ENCODE measurements at places on chromosomes 1 and 21.

DNA sequence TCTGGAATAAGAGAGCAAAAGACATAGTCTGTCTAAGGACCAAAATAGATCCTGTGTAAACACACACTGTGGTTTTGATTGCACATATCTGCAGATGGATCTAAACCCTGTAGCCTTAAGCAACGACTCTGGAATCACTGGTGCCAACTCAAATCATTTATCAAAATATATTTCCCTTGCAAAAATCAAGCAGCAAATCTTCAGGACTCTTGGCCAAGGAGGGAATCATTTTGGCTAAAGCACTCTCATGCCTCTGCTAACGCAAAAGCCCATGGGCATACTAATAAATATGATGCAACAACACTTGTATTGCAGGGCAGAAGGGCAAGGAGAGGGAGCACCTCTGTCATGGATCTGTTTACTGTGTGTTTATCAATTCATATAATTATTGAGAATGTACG lies 155.4 kb upstream of the DUSP10 start:
- no peak for DNase-seq

DNA sequence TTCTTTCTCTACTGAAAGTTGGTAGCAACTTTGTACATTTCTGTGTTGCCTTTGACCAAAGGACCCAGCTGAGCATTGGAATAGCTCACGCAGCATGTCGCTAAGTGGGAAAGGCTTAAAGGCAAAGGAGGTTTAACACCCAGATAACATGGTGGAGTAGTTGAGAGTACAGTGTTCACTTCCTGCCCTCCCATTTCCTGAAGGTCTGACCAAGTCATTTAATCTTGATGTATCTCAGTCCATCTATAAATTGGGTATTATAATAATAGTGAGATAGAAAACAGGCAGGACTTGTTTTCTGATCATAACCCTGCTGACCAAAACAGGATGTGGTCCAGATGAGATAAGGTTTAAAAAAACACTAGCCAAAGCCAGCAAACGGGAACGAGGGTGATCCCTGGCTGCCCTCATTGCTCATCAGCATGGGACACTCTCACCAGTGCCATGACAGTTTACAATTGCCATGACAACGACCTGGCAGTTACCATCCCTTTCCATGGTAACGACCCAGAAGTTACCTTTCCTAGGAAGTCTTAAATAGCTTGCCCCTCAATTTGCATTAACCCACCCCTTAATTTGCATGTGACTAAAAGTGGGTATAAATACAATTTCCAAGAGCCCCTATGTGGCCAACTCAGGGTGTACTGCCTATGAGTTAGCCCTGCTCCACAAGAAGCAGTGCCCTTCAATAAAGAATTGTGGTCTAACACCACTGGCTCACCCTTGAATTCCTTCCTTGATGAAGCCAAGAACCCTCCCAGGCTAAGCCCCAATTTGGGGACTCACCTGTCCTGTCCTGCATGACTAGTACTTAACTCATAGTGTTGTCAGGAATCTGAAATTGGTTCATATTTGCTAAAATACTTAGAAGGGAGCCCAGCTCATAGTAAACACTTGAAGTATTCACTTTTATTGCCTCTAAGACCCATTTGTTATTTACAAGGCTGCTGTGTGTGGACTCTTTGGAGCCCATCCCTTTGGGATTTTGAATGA lies 28.4 kb upstream of the FHAD1 start:
- no peak for DNase-seq

DNA sequence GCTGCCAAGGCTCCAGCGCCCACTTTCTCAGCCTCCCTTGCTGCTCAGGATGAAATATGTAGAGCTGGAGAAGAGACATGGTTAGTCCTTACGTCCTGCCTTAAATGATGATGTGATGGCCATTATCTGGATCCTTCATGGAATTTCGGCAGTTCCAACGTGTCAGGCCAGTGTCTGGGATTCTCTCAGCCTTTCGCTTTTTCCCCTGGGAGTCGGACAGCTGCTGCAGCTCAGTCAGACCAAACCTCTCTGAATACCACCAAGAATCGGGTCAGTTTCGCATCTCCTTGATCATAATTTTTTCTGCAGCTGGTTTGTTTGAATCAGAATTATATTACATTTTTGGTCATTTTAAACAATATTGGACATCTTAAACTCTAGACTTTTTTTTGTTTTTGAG lies 22.3 kb upstream of the KLHDC8A start:
- DNase-seq = no peak

- DNase-seq = no peak
These were observed 16.2 kb downstream of the RHOU start for GRCh38 chr1:228751360-228752098.

DNA sequence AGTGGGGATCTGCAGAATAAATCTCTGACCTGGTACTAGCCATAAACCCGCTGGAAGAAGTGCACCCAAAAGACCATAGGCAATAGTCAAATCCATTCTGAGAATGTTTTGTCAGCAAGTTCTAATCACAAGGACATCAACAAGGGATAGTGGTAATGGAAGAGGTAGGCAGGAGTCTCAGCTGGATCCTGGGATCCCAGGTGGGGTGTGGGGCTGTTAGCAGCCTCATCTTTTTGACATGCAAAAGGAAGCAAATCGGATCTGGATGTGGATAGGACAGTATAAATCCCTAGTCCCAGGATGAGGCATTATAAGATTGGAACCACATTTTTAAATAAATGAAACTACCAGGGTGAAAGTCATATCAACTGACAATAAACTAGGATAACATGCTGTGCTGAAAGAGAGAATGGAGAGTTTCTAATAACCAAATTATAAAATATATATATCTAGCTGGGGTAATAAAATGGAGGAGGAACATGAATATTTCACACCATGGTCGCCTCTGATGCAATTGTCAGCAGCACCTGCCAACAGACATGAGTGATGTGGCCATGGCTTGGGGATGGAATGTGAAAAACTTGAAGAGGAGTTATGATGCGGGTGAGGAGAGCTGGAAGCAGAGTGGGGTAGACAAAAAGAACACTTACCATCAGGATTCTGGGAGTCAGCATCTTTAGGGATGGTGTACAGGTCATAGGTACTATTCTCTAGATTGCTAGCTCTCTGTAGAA lies 23.7 kb upstream of the PEX19 start:
- DNase-seq = no peak

- DNase-seq = no peak
These were observed 30.5 kb upstream of the COA6 start for GRCh38 chr1:234342774-234343173.

DNA sequence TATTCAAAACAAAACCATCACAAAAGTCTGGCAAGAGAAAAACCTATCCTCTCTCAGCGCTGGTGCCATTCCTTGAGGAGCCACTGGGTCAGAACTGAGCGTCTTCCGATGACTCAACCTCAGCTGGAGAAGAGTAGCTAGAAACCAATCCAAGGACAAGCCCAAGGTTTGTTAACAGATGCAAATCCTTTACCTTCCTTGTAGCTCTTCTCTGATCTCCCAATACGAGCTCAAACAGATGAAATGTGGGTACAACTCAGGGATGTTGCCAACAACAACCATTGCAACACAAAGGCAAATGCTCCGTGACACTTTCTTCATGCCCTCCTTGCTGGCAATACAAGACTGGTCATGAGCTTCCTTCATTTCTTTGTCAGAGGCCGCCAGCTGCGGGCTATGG lies 337.1 kb downstream of the SIPA1L2 start:
- DNase-seq = no peak

DNA sequence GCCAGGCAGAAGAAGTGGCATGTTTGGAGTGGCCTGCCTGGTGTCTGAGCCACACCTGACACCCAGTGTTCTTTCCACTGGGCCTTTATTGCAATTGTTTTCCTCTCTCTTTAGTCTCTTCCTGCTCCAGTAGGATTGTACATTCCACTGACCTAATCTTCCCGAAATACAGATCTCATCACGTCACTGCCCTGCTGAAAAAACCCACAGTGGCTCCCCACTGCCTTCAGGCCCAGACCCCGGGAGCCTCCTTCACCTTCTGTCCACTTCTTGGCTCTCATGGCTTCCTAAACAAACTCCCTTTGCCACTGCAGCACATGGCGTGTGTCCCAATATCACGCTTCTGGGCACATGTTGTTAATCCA lies 25.3 kb upstream of the ATP5PO start:
- no peak for DNase-seq

GRCh38 chr1:51284487-51284954 lies 45.8 kb downstream of the TTC39A start:
- DNase-seq = no peak

DNA sequence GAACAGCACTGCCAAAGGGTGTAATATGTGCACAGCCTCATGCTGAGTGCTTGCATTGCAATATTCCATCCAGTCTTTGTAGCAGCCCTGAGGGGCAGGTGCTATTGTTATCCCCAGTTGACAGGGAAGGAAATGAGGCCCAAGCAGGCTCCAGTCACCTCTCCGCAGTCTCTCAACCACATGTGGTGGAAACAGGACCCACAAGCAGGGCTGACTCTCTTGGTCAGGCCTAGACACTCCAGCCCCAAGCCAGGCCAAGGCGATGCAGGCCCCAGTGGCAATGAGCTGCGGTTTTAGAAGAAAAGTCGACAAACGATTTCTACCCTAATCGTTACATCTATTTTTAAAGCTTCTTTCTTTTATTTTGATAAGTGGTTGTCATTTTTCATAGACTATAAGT lies 52.6 kb upstream of the GADD45A start:
- DNase-seq = no peak

DNA sequence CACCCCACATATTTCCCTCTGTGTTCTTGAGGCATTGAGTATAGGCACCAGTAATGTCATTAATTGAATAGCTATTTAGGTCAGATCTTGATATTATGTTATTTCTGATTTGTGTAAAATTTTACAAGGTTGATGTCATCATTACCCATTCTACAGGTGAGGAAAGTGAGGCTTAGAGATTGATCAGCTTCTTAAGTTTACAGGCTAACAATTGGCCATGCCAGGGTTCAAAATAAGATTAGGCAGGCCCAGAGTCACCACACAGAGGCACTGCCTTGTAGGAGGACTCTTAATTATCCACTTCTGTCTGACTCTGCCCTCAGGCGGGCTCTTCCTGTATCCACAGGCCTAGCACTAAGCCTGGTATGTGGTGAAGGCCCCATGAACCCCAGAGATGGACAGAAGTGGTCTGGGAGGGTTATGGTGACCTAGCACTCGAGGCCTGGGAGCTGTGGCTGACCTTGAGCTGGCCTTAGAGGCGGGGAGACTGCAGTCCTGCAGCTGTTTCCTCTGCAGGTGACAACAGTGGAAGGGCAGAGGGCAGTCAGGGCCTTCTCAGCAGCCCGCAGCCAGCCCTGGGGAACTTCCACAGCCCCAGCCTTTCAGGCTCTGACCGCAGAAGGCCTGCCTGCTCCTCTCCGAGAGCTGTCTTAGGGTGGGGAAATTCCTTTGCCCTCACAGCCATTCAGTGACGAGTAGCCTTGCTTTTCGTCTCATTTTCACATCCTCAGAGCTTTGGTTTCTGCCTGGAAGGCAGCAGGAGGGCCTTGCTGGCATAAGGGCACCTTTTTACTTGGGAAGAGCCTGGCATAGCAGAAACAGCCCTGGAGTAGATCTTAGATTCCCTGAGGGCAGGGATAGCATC lies 12.2 kb downstream of the ZDHHC18 start:
- DNase-seq = no peak

GRCh38 chr1:153553096-153553495 lies 4.0 kb upstream of the S100A3 start:
- DNase-seq = no peak

DNA sequence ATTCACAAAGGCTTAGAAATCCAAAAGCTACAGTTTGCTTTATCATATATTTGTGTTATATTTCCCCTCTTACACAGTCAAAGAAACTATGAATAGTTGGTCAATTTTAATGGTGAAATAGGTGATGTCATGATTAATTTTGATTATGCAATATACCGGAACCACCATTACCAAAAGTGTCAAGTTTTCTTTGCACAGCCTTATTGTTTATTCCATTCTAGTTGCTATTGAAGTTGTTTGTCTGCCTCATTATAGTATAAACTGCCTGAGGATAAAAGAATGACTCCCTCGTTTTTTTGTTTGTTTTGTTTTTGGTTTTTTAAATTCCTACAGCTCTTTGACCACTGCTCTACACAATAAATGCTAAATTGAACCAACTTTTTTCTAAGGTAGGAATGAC lies 690.6 kb upstream of the ZP4 start:
- DNase-seq = no peak

GRCh38 chr21:34567604-34568155 lies 47.2 kb downstream of the RCAN1 start:
- DNase-seq = no peak

GRCh38 chr1:178143730-178144690 lies 50.1 kb downstream of the RASAL2 start:
- DNase-seq = no peak

- no peak for DNase-seq
These were observed 22.3 kb downstream of the PRDM16 start for GRCh38 chr1:3091334-3091733.

- no peak for DNase-seq
These were observed 49.9 kb downstream of the DMRTB1 start for GRCh38 chr1:53508991-53509666.

GRCh38 chr1:36494971-36495370 lies 12.3 kb upstream of the CSF3R start:
- DNase-seq = no peak

DNA sequence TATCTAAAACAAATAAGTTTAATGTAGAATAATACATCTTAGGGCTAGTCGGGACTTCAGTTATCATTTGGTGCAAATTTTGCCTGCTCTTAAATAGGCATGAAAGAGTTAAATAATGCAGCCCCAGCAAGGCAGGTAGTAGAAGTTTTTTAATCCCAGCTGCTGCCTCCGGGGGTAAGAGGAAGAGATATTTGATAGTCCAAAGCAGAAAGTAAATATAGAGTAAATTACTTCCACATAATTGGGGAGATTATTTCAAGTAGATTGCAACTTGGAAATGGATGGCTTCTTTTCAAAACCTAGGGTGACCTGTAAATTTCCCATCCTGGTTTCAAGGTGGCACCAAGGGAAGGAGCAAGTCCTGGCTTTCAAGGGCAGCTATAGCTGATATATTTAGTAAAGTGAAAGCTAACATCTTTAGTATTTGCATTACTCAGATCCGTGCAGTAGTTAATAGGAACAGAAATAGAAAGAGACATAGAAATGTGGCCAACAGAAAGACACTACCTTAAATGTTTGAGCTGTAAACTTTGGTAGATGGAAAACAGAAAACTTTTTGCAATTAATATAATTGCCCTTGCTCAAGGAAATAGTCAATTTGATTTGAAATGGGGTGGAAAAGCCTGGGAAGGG lies 109.1 kb downstream of the LMO4 start:
- no peak for DNase-seq

- DNase-seq = no peak
These were observed 14.6 kb upstream of the PROX1 start for GRCh38 chr1:213973129-213973528.

GRCh38 chr1:117365350-117366176 lies 1.7 kb upstream of the MAN1A2 start:
- no peak for DNase-seq

GRCh38 chr1:165376041-165376810 lies 19.7 kb upstream of the LMX1A start:
- DNase-seq = peak; percentile 95
